ENCODE measurements at places on chromosomes 13 and 19. TPM values are rescaled to one million over a fixed set of nuclear protein-coding genes. Genes with fewer than 3 reads are reported as not detected.

DNA sequence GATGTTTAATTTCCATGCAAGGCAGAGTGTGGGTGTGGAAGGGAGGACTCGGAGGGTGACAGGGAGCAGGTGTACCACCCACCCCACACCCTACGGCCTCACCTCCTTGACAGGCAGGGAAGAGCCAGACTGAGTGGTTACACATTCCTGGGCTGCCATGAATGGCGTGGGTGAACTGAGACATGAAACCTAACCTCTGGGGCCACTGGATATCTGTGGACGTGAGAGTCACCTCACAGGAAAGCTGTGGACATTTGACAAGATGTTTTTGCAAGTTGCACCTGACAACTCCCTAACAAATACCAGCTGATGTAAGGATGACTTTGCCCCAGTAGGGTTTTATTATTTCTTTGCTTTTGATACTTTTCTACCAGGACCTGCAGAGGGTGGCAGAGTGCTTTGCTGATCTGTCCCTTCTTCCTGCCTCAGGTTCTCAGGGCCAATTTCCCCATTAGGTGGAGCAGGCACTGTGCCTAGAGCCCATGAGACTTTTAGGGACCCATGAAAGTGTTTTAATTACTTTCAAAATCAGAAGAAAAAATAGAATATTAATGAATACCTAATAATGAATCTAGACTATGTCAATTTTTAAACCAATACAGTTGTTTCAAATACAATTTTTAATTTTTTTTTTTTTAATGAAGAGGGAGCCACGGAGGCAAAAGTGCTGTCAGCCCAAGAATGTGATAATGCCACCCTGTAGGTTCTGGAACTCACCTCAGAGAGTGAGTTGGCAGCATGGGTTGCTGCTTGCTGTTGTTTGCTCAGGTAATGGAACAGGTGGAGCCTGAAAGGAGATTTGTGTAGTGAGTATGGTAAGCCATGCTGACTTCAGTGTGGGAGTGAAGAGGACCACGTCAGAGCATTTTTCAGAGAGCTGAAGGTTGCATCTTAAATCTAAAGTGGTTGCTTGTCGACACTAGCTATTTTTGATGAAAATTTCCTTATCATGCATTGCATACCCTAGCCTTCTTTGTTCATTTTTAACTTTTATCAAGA lies 58.0 kb upstream of the CYSLTR2 start:
- peak; percentile 40 for DNase-seq

DNA sequence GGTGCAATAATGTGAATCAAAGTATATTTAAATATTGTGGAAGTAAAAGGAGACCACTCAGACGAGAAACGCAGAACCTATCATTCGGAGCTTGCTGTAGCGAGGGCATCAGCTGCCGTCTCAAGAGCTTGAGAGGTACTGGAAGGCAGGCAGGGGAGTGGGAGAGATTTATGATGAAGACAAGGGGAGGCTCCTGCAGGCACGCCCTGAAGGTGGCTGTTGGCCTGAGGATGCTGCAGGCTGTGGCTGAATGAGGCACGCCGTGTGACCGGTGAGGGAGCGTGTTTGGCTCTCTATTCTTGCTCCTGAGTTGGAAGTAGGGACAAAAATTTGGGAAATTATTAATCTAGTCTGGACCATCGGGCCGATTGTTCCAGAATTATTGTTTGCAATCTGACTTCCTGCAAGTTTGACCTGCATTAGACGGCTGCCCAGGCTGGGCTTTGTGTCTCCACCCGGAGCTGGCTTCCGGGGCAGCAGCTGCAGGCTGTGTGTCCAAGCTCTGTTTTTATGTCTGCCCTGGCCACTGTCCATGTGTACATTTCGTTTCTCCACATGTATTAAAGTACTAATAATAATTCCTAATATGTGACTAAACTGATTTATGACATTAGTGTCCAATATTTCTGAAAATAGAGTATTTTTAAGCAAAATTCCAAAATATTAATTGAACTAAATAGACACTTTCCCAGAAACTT lies 91.1 kb upstream of the ANKRD10 start:
- DNase-seq = no peak

GRCh38 chr13:35720690-35721554 lies 244.4 kb upstream of the MAB21L1 start:
- DNase-seq = no peak

- DNase-seq = no peak
Observed at GRCh38 chr19:3784607-3785450, 1.4 kb downstream of the MATK start.

- DNase-seq = no peak
Observed at GRCh38 chr19:3196064-3196932, 10.6 kb downstream of the NCLN start.

Gene IGSF23
- not detected for total RNA-seq
